ELF-1 (cell line): ENCODE measurements at places on chromosomes 4 and X.

GRCh38 chr4:176217510-176217909, 22.1 kb upstream of the SPATA4 start:
- DNase-seq: no peak

DNA sequence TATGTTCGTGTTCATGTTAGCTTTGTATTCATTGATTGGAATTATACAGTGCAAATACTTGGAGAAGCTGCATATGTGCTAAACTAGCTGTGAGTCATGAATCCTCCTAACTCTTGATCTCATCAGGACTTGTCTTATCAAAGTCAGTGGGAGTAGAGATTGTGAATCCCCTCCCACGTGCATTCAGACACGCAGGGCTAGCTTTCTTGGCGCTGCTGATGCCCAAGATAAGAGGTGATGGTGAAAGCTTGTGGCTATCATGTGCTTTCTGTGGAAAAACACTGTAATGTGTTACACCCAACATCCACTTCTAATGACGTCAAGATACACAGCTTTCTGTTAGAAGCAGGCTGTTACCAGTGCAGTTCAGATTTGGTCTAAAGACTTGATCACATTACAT, 348.7 kb upstream of the HAND2 start:
- peak; percentile 19 for DNase-seq

DNA sequence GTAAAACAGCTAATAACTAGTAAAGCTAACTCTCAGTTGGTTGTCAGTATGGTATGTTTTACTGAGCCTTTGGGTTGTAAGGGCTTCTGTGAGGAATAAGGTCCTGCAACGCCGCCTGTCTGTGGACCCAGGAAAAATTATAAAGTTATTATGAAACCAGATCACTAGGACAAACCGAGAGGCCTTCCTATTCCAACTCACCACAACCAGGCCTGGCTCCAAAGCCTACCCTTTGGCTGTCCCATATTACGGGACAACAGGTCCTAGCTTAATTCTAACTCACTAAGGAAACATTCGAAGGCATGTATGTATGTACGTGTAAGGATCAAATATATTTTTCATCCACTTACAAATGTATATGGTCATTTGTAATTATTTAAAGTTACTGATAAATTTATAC, 1.4 kb downstream of the ANKRD17 start:
- DNase-seq: peak; percentile 81

DNA sequence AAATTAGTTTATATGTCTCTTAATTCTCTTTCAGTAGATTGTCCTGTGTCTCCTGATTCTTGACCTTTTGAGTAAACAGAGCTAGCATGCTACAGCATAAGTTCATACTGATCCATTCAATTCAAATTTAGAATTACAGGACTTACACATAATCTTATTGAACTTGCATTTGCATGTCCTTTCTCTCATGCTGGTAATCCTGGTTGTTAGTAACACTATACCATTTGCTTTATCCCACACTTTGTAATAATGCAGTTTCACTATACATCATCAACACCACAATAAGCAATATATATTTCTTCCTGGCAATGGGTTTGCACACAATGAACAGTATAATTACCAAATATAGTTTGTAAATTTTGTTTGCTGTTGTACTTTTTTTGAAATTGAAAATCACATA, 937.2 kb upstream of the GRID2 start:
- no peak for DNase-seq

GRCh38 chrX:81728622-81729021, 526.7 kb downstream of the SH3BGRL start:
- no peak for DNase-seq

GRCh38 chr4:55407119-55407518, 11.4 kb downstream of the TMEM165 start:
- DNase-seq: no peak

DNA sequence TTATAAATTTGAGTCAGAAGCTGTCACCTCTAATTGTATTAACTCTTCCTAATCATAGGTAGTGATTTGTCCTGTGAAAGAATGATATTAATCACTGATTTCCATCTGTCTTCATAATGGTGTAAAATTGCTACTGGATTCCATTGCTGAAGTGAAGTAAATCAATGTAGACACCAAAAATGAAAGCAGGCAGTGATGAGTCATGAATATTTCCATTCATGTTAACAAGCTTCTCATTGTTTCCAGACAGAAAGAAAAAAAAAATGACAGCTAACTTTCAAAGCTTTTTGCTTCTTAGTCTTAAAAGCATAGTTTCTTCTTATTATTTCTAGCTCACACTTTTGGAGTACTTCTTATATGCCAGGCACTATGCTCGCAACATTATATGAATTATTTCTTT, 21.5 kb downstream of the FAM114A1 start:
- DNase-seq: no peak

GRCh38 chrX:24215272-24215671, 65.7 kb downstream of the ZFX start:
- no peak for DNase-seq

DNA sequence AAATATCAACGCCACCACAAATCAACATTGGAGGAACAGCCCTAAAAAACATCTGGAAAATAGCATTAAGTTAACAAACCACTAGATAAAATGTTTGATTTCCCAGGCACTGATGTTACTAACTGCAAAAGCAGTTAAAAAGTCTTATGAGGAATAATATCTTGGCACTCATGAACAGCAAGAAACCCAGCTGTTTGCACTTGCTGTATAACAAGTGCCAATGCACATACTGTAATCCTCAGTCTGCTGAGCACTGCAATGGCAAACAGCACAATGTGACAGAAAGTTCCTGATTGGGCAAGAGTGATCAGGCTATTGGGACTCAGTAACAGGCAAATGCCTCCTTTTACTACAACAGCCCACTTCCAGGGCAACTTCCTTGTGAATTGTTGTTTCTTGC, 20.8 kb upstream of the SEC24B start:
- no peak for DNase-seq

- no peak for DNase-seq
Measured at GRCh38 chrX:155061760-155062159, 9.2 kb downstream of the CMC4 start.

- DNase-seq: no peak
Measured at GRCh38 chr4:114479595-114479994, 119.0 kb upstream of the UGT8 start.

GRCh38 chr4:21628916-21629610, 319.5 kb downstream of the KCNIP4 start:
- no peak for DNase-seq

DNA sequence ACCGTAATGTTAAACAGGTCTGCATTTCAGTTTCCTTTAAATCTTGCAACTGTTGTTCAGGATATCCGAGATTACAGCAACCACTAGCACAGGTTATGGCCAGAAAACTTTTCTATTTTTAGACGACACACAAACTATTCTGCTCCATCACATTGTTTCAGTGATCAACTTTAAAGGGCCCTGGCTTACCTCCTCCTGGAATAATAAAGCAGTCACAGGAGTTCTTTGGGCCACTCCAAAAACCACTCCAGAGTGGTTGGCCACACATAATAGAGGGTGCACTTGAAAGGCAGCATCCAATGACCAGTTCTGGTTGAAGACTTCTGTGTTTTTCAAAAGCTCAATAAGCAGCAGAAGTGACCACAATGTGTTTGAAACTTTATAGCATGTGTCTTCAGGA, 118.9 kb downstream of the RAB28 start:
- DNase-seq: no peak

DNA sequence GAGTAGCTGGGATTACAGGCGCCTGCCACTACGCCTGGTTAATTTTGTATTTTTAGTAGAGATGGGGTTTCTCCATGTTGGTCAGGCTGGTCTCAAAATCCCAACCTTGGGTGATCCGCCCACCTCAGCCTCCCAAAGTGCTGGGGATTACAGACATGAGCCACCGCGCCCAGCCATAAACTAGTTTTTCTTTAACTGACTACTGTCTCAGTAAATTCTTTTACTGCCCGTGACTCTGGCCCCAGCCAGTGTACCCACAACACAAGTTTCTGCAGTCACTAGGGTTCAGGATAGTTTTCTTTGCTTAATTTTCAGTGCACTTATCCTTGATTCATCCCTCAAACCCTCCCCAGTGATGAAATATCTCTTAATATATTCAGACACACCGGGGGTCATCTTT, 8.3 kb downstream of the SHROOM2 start:
- no peak for DNase-seq
